ENCODE measurements at places on chromosomes 11 and 22.

DNA sequence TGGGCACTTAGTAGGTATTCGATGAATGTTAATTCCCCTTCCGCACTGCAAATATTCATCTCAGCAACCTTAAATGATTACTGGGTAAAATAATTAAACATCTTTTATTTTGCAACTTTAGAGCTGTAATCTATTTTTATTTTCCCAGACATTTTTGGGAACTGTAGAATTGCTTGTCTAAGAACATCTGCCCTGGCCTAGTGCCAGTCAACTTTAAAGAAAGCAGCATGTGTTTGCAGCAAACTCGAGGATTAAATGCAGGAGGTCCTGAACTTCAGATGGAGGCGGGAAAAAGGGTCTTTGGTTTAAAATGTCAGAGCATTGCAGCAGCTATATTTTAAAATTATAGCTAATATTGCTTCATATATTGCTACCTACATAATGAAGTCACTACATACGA, 190.0 kb downstream of the PGR start:
- DNase-seq, result peak; percentile 70

GRCh38 chr22:30701872-30702271, 7.2 kb downstream of the OSBP2 start:
- no peak for DNase-seq

- no peak for DNase-seq
These were observed 8.0 kb upstream of the RHOD start for GRCh38 chr11:67048515-67049130.

- DNase-seq, result no peak
These were observed 203.7 kb upstream of the SORL1-AS1 start for GRCh38 chr11:121656328-121657090.

DNA sequence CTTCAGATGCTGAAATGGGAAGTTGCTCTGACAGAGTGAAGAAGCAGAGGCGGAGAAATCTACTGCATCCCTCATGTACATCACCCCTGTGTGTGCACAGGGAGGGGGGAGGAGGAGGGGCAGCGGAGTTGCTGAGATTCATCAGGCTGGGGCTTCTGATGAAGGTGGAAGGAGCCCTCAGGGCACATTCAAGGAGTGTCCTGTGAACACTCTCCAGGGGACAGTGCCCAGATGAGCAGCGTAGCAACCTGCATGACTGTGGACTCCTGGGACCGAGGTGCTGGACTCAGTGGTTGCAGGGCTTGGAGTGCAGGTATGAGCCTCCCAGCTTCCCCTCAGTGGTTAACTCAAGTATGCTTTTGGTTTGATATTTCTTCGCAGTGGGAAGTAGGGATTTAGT, 257.8 kb upstream of the B3GAT1 start:
- DNase-seq, result no peak

DNA sequence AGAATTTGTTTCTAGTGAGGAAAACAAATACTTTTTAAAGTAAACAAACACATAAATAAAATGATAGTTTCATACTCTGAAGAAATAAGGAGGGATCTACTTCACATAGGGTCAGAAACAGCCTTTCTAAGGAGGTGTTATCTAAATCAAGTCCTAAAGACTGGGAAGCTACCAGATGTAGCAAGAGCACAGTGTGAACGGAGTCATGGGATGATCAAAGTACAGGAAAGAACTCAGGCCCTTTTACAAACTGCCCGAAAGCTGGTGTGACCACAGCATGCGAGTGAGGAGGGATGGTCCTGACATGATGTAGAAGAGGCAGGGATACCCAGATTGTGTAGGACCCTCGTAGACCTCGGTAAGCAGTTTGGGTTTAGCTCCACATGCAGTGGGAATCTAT, 102.8 kb downstream of the ARHGAP32 start:
- DNase-seq, result no peak

DNA sequence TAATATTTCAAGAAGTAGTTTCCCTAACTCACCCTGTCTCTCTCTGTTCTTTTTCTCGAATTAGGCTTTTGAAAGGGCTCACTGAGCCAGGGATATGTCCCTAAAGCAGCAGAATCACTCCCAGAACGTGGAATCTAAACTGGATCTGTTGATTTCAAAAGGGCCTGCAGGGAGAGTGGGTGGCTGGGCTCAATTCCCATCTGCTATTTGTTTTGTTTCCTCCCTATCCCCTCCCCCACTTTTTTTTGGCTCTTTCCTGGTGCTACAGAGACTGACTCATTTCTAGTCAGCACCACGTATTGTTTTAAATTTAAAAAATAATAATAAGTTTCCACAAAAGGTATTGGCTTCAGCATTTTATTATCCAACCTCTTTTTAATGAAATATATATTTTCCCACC, 961.5 kb downstream of the FAM181B start:
- DNase-seq, result peak; percentile 10

DNA sequence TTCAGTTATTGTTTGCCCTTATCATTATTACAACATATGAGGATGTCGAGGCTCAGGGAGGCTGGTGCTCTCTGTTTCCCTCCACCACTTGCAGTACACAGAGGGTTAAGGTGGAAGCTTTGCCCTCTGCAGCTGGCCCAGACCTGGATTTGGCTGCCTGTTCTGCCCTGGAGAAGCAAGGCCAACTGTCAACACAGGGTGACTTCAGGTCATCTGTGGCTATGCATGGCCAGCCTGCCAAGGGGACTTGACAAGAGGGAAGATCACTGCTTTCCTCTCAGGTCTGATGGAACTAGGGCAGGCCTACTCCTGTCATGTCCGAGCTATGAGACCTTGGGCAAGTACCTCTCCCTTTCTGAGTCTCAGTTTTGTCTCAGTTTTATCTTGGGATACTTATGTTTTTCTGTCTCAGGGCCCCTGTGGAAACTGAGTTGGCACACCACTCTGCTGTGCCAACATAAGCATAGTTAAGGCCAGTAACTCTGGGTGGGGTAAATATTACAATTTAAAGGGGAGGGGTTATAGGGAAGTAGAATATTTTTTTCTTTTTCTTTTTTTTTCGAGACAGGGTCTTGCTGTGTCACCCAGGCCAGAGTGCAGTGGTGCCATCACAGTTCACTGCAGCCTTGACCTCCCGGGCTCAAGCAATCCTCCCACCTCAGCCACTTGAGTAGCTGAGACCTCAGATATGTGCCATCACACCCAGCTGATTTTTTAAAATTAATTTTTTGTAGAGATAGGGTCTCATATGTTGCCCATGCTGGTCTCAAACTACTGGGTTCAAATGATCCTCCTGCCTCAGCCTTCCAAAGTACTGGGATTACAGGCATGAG, 2.4 kb upstream of the THRSP start:
- DNase-seq, result no peak

GRCh38 chr11:104944076-104944475, 24.3 kb downstream of the CASP4 start:
- DNase-seq, result no peak

Measured in muscle of back (tissue), 13 donors.